GM12864 (cell line): ENCODE measurements at places on chromosomes 2 and 18.

- no peak for DNase-seq
Observed at GRCh38 chr2:234823877-234824376, 127.9 kb upstream of the SH3BP4 start.

DNA sequence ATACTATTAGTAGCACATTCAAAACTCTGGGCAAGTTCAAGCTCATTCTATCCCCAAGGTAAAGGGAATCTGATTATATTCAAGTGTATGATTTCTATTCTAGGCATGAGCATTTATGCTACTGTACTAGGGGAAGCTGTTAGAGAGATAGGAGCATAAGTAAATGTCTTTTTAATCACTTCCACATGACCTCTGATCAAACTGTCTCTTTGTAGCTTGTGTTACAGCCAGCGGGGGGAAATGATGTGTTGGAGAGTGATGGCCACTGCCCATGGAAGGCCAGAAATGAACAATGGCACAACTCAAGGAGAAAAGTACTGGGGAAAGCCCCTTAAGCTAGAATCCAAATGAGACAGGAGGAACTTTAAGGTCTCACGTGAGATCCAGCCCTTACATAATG is 894.9 kb upstream of the CDH2 start:
- DNase-seq: no peak

DNA sequence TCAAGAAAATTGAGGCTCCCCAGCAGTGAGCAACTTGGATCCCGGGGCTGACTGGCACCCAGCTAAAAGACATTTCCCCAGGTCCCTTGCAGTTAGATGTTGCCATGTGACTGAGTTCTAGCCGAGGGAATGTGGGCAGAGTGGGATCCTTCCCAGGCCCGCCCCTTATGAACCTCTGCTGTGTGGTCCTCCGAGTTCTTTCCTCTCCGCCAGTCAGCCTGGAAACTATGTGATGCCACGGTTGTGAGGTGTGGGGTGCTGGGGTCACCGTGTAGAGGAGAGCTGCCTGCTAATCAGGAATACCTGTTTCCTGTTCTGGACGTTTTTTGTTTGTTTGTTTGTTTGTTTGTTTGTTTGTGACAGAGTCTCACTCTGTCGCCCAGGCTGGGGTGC is 45.5 kb downstream of the TMEM37 start:
- no peak for DNase-seq

- no peak for DNase-seq
Observed at GRCh38 chr2:120826260-120826648, 90.6 kb downstream of the GLI2 start.

DNA sequence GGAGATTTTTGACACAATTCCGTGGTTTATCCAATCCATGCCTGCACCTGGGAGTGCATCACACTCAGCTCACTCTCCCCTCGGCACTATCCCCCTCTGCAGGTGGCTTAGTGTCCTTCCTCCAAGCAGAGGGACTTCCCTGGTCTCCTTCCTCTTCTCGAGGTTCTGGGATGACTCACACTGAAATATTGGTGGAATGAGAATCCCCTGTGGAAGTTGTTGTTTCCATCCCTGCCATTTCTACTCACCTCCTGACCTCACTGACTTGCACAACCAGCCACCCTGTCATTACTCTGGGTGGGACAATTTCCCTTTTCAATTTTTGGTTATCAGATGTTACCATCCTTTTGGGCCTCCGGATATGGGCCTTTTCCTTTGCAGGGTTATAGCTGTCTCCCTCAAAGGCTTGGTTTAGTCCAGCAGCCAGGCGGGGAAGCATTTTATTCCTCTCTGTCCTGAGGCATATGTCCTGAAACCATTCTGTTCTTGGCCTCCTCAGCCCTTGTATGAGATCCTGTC is 59.9 kb downstream of the PTPRM start:
- DNase-seq: no peak

DNA sequence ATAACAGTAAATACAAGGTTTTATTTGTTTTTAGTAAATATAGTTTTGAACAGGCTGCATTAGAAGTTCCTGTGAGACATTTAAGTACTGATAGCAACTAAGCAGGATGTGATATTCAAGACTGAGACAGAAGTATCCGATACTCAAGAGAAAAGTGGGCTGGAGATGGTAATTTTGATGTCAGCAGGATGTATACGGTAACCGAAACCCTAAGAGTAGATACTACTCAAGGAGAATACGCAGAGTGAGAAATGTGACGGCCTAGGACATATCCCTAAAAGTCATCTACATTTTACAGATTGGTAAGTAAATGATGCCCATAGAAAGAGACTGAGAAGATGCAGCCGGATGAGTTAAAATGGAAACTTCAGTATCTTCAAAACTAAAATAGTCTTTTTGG is 115.4 kb downstream of the GORASP2 start:
- DNase-seq: no peak

GRCh38 chr2:45422921-45423320 is 188.1 kb downstream of the SRBD1 start:
- DNase-seq: no peak

- DNase-seq: no peak
Observed at GRCh38 chr2:134772493-134773169, 53.8 kb upstream of the TMEM163 start.

GRCh38 chr18:250685-251084 is 17.2 kb downstream of the THOC1 start:
- DNase-seq: no peak

DNA sequence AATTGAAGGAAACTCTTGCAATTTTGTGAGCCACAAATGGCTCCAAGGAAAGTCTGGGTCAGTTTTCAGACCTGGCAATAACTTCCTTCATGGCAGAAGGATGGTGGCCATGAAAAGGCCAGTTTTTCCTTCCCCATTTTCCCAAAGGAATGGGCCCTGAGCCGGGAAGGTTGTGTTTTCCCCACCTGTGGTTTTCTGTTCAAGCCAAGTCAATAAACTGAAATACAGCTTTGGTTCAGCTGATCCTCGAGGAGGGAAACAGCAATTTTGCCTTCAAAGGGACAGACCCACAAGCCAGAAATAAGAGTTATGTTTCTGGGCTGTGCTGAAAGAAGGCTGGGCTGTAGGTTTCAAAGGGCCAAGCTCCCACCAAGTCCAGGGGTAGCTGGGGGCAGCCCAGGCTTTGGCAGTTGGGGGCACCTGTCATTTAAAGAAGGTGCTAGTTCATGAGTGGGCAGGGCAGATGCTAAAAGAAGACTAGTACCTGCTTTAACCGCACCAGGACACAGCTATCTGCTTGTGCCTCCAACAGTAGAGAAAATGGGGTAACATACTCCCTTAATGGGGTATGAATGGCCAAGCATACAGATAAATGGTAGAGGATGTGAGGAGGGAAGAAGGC is 97.0 kb downstream of the TTC32 start:
- DNase-seq: no peak

- no peak for DNase-seq
Observed at GRCh38 chr2:235366807-235367206, 127.0 kb upstream of the AGAP1 start.
